Natural killer cell treated with Interleukin-12 subunit alpha and Interleukin-12 subunit beta and Interleukin-15 and Interleukin-18, amount 100 ng/mL, for 72 hours (primary cell): ENCODE measurements at places on chromosomes 7 and 10. TPM values are rescaled to one million over a fixed set of nuclear protein-coding genes. Genes with fewer than 3 reads are reported as not detected.
A peak's percentile ranks its signal among the peaks of the same experiment; 100 is the strongest.

GRCh38 chr10:126087796-126088505 lies 191.6 kb downstream of the FANK1 start:
- H3K36me3 ChIP-seq = no peaks in the 10 kb centered on the region

DNA sequence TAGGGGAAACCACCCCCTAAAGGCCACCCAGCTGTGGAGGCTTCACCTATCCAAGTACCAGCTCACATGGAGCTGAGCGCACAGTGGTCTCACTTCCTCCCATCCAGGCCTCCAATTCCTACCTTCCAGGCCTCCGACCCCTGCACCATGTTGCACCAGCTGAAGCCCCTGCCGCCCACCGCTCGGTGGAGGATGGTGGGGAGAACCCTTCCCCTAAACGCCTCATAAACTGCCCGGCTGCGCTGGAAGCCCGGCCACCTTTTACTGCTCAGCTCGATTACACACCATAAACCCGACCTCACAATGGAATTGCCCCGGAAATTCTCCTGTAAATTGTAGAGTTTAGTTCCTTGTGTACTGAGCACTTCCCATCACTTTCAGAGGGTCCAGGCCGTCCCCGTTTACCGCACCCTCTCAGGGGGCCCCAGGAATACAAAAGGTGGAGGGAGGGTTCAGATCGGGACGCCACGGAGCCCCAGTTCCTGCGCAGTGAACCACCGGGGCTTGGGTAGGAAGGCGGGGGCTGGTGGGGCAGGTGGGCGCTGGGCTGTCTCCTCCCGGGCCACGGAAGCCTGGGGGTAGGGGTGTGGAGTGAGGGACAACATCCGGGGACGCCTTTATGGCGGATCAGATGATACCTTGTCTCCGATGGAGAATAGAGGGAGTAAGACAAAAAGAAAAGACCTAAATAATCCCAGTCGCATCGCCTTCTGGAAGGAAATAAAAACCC lies 1.4 kb upstream of the HOXA7 start:
- no peak overlapping the region for H3K4me3 ChIP-seq
- peaks cover 61% of the 10 kb centered on the region for H3K27me3 ChIP-seq
- H3K36me3 ChIP-seq = no peaks in the 10 kb centered on the region
- peak overlapping the region; percentile 67 for H3K27ac ChIP-seq
- peaks cover 42% of the 10 kb centered on the region for H3K4me1 ChIP-seq
- peak; percentile 54 for DNase-seq

PRF1 gene
- 497 TPM for total RNA-seq

DNA sequence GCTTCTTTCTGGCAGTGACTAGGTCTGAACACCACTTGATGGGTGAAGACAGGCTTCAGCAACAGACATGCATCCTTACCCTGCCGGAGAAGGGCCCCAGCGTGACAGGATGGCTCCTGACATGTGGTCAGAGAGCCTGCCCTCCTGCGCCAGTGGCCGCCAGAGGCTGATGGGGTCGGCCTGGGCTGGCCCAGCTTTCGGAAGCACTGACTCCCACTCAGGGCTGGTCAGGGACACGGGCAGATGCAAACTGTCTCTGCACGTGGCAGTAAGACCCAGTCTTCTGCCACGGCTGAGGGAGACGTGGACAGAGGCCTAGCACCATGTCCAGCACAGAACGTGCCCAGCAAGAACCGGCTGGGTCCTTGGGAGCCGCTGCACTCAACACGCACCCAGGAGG lies 10.2 kb downstream of the TUBGCP2 start:
- peaks cover 14% of the 10 kb centered on the region for H3K4me1 ChIP-seq
- no peak for DNase-seq
- no peak overlapping the region for H3K27ac ChIP-seq
- no peak overlapping the region for H3K4me3 ChIP-seq
- no peaks in the 10 kb centered on the region for H3K27me3 ChIP-seq
- H3K36me3 ChIP-seq = peaks cover 11% of the 10 kb centered on the region

- H3K4me3 ChIP-seq = no peak overlapping the region
- H3K36me3 ChIP-seq = peaks cover 15% of the 10 kb centered on the region
- H3K4me1 ChIP-seq = peaks cover 29% of the 10 kb centered on the region
- no peak for DNase-seq
Observed at GRCh38 chr7:139797607-139798006, 19.8 kb upstream of the HIPK2 start.

GPR15LG gene
- not detected for total RNA-seq

- H3K4me3 ChIP-seq = no peak overlapping the region
- H3K27ac ChIP-seq = no peak overlapping the region
- no peaks in the 10 kb centered on the region for H3K4me1 ChIP-seq
- H3K36me3 ChIP-seq = no peaks in the 10 kb centered on the region
- DNase-seq = no peak
Observed at GRCh38 chr10:122055252-122055651, 66.3 kb downstream of the TACC2 start.

GRCh38 chr7:123871998-123872867 lies 27.3 kb downstream of the HYAL4 start:
- no peaks in the 10 kb centered on the region for H3K4me1 ChIP-seq
- no peaks in the 10 kb centered on the region for H3K36me3 ChIP-seq
- no peak overlapping the region for H3K27ac ChIP-seq
- H3K4me3 ChIP-seq = no peak overlapping the region
- DNase-seq = peak; percentile 62

GRCh38 chr10:4028027-4028471 lies 243.0 kb upstream of the KLF6 start:
- no peaks in the 10 kb centered on the region for H3K36me3 ChIP-seq
- H3K27ac ChIP-seq = no peak overlapping the region
- no peaks in the 10 kb centered on the region for H3K27me3 ChIP-seq

GRCh38 chr10:78351283-78351682 lies 317.6 kb downstream of the RPS24 start:
- peak; percentile 28 for DNase-seq
- peaks cover 4% of the 10 kb centered on the region for H3K27me3 ChIP-seq
- H3K4me1 ChIP-seq = no peaks in the 10 kb centered on the region
- no peak overlapping the region for H3K27ac ChIP-seq

DNA sequence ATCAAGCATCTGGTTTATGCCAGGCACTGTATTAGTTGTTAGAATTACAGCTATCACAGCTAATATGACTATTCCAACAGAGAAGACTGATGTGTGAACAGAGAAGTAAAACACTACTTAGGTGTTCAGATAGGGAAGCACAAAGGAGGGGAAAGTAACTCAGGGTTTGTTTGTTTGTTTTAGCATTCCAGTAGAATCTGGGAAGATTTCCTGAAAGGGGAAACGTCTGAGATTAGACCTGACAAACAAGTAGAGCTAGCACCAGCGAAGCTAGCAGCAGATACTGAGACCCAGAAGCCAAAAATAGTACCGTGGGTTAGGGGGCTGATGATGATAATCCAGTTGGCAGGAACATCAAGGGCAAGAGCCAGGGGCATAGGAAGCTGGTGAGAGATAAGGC lies 28.8 kb upstream of the KLHL7 start:
- DNase-seq = no peak
- peaks cover 17% of the 10 kb centered on the region for H3K27me3 ChIP-seq
- no peaks in the 10 kb centered on the region for H3K4me1 ChIP-seq
- no peak overlapping the region for H3K27ac ChIP-seq
- H3K36me3 ChIP-seq = no peaks in the 10 kb centered on the region

COPG2 gene
- total RNA-seq = 11.3 TPM

CLEC2L gene
- not detected for total RNA-seq

DNA sequence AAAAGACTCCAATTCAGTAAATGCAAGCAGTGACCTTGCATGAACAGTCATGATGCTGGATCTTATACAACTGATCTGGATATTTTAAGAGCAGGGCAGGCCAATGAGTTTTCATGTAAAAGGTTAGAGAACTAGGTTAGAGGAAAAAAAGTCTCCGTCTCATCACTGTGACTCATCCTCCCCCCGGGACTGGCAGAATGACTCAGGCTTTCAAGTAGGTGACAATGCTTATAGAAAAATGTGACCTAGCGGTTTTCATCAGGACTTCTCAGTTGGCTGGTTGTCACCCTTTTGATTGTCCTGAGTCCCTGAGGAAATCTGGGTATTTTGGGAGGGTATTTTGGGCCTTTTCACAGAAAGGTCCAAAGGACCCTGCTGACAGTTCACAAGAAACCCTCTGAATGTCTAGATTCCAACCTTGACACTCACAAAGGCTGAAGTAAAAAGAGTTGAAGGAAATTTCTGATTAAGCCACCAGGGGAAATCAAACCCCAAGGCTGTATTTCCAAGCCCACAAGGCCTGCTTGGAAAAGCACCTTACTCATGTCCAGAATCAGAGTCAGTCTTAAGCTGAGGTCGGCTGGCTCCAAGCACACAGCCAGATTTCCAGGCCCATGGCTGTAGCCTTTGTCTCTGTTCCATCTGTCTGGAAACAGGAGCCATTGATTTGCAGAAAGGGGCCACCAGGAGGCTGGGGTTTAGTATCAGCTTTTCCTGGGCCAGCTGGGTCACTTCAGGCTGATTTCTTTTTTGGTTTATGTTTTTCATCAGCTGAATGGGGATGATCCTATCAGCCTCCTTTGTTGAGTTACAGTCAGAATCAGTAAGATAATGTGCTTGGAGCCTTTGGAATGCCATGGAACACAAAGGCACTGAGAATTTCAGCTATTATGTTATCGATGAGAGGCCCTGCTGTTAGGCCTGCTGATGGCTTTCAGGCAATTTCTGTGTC lies 226.4 kb upstream of the HABP2 start:
- peak overlapping the region; percentile 33 for H3K4me3 ChIP-seq
- H3K27ac ChIP-seq = peak overlapping the region; percentile 19
- H3K36me3 ChIP-seq = peaks cover 6% of the 10 kb centered on the region
